ENCODE measurements at places on chromosomes 6 and 20.

DNA sequence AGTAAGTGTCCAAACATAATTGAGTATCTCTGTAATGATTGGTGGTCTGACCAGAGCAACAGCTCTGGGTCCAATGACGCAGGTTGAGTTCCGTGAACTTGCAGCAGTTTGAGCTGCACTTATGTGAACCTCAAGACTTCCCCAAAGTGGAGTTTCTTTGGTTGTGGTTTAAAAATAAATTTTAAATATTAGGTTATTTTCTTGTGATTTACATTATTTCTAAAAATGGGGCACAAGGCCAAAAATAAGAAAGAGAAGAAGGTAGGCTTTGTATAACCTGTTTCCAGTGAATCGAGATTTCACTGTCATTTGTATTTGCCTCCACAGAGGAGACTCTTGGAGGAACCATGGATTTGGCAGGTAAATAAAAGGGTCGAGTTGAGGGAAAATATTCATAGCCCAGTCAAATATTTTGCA, 166.4 kb upstream of the ZNF217 start:
- DNase-seq: no peak

GRCh38 chr6:89985751-89986493, 91.7 kb downstream of the GJA10 start:
- no peak for DNase-seq

DNA sequence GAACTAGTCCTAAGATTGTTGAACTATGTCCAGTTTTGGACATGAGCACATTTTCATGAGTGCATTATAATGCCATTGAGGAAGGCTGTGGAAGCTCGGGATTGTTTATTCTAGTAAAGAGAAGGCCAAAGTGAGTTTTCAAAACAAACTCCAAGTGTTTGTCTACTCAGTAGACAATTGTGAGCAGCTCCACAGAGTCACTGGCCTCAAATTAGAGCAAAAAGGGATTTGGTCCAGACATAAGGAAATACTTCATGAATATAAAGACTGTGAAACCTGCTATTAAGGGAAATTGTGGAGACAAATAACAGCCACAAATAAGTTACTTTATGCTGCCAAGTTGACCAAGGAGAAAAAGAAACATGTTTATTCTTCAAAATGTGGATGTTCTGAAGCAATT, 42.6 kb upstream of the PREP start:
- no peak for DNase-seq

- no peak for DNase-seq
Observed at GRCh38 chr6:161076181-161076677, 84.7 kb downstream of the MAP3K4 start.

- no peak for DNase-seq
Observed at GRCh38 chr6:45148711-45149341, 179.3 kb upstream of the RUNX2 start.

GRCh38 chr20:52536841-52537400, 345.3 kb upstream of the ZFP64 start:
- no peak for DNase-seq

DNA sequence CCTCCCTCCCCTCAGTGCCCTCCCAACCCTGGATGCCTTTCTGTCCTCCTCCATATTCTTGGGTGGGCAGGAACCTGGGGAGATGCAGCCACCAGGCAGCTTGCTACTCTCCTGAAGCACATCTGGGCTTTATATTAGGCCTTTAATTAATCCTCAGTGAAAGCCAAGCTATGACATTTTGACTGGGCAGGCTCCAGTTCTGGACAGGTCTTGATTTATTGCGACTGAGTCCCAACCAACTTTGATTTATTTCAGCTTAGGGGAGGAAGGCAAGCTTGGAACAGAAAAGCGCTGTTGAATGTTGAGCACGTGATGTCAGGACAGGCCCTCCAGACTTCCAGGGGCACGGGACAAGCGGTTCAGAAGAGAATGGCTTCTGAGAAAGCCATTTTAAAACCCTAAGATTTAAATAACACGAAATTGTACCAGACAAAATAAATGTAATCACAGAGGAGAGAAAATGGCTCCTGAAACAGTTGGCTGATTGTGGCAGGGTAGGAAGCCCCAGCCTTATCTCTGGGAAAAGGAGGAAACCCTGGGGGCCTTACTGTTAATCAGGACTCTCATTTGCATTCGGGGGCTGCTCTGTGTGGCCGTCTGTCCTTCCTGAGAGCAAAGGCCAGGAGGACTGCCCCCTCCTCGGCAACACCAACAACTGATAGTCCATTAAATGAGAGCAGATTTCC, 294.2 kb downstream of the FOXC1 start:
- no peak for DNase-seq

DNA sequence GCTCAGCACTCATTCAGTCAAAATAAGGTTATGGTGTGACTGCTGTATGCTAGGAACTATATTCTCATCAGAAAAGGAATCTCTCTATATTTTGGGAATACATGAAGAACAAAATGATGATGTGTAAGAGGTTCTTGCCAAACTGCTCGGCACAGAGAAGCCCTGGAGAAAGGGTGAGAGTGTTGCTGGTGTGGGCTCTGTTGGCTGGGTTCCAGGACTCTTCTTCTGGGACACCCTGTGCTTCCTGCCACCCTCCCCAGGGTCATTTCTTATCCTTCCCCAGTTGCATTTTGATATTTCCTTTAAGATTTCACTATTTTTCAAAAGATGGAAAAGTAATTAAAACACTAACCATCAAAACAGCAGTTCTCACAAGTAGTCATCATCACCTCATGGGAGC, 28.8 kb downstream of the CST1 start:
- DNase-seq: no peak

DNA sequence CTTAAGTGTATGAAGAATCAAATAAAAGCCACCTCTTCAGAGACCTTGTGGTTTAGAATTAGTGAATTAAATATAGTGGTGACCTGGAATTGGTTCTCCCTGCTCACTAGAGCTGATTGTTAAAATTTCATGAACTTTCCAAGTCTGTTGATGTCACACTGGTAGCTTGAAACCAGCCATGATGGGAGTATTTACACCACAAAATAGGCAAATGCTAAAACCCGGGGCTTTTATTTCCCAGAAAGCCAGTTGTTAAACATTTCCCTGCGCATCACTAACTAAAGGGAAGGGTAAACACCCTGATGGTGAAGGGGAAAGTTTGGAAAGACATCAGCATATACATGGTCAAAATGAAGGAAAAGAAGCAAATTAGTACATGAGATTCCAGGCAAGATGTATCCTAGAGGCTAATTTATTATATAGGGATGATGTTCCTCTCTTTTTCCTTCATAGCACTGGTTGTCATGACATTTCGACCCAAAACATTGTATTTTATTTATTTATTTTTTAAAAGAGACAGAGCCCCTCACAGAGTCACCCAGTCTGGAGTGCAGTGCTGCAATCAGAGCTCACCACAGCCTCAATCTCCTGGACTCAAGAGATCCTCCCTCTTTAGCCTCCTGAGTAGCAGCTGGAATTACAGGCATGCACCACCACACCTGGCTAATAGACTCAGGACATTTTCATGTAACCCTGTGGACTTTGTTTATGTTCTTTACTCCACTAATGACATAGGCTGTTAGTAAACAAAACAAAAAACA, 123.2 kb downstream of the RIN2 start:
- no peak for DNase-seq

DNA sequence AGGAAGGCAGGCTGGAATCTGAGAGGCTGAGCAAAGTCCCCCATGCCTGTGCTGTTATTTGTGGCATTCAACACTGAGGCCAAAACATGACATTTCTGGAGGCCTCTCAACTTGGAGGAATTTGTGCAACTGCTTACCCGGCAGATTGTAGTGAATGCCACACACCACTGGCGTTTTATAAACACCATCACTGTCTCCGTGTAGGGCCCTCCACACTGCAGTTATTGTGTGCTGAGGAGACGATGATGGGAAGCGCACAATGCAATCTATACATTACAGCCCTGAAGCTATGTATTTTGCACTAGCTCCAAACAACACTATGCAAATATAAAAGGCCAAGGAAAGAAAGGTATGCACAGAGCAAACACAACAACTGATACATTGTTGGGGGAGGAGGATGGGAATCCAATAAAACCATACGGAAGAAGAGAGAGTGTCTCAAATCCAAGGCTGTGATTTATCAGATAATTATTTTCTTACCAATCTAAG, 106.5 kb downstream of the SMLR1 start:
- no peak for DNase-seq

DNA sequence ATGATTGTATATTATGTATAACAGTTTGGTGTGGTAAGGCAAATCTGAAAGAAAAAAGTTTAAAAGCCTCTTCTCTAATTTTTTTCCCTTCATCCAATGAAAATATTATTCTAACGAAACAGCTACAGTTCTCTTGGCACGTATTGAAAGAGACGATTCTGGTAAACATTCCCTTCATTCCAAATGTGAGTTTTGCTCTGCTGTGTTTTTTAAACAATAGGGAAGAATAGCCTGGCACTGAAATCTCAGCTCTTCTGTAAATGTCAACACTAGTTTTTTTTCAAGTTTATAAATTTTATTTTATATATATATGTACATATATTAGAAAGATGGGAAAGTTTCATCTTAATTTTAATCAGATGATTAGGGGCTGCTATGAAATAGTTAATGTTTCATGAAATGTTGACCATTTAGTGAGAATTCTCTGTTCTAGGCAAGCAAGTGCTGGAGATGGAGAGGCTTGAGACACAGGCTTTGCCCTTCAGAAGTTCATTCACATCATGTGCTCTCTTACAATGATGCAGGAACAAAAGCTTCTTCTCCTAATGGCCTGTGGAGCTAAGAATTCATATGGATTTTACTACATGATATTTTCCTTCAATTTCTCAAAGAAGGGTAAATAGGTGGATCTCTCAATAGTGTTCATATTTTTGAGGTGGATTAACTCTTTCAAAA, 4.1 kb downstream of the PAQR8 start:
- no peak for DNase-seq

GRCh38 chr6:90100059-90100665, 196.5 kb downstream of the BACH2 start:
- no peak for DNase-seq

- DNase-seq: peak; percentile 82
Observed at GRCh38 chr6:38639498-38640215, at the start of gene BTBD9. Gene BTBD9 (minus strand): TSS chr6:38639929.

DNA sequence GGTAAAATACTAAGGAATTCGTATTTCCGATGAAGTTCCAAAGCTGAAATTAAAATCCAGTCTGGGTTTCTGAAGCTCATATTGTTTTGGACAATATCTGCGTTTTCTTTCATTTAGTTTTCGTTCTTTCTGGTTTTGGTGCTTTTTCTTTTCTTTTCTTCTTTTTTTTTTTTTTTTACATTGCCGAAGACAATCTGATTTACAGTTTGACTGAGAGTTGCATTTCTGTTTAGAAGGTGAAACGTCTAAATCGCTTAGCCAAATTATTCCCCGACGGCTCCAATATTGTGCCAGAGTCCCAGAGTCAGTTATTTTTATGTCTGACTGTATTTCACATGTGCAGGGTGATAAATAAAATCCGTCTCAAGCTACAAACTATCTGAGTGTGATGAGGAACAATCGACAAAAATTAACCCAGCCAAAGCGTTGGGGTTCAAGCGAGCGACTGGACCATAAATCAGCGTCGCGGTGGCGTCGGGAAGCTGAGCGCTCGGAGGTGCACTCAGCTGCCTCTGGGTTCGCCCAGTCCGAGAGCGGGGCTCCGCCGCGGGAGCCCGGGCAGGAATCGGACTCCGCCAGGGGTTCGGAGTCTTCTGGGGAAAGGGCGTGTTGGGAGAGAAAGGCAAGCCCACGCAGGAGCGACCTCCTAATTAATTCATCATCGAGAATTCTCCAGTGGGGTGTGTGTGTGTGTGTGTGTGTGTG, 8.2 kb upstream of the TBX18 start:
- no peak for DNase-seq

GRCh38 chr20:7617797-7618196, 322.5 kb downstream of the HAO1 start:
- no peak for DNase-seq

- no peak for DNase-seq
Observed at GRCh38 chr6:109297406-109298110, 84.7 kb downstream of the CD164 start.

GRCh38 chr6:157198425-157199279, 124.7 kb downstream of the TMEM242 start:
- DNase-seq: no peak

DNA sequence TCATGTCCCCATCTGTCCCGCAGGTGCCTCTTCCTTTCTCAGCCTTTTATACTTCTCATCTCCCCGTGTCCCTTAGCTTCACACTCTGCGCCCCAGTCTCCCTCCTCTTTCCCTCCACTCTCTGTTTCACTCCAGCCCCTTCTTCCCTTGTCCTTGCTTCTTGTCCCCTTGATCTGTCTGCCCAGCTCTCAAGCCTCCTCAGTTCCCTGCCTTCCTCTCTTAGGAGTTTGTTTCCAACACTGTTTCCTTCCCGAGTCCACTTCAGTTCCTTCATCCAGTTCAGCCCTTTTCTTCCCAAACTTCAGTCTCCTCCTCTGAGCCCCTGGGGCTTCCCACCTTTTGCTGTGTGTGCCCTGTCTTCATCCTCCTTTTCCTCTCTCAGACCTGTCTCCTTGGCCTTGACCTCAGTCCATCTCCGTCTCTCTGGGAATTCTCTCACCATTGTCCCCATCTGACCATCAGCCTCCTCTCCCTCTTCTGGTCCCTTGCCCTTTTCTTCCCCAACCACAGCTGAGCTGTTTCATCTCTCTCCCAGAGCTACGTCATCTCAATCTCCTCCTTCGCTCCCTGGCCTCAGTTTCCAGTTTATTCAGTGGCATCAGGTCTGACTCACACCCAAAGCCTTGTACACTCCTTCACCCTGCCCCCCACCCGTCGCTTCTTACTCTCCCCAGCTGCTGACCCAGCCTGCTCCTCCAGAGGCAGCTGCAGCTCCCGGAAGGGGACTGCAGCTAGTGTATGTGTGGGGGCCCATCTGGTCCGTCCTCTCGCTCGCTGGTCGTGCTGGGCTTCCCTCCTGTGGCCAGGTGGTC, 2.7 kb upstream of the DDR1 start:
- DNase-seq: no peak

- DNase-seq: no peak
Observed at GRCh38 chr6:64155063-64155462, 519.5 kb downstream of the PHF3 start.

- no peak for DNase-seq
Observed at GRCh38 chr20:53177687-53178086, 205.5 kb downstream of the TSHZ2 start.

- DNase-seq: no peak
Observed at GRCh38 chr20:12358006-12358654, 440.4 kb downstream of the BTBD3 start.

- peak; percentile 32 for DNase-seq
Observed at GRCh38 chr6:4210629-4211419, 75.4 kb upstream of the ECI2 start.

DNA sequence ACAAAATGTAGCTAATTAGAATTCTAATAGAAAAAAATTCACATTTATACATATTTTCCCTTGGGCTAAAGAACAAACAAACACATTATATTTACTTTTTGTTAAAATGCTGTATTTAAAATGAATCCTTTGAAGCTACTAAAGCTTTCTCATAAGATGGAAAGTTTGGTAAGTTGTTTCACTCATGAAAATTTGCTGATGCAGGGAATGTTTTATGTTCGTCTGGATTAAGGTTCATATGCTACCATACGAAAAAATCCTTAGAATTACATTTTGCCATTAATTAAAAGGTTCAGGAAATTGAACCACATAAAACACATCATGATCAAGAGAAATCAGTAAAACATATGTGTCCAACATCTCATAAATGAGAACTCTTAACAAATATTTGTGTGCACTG, 62.2 kb downstream of the SMLR1 start:
- DNase-seq: no peak

GRCh38 chr6:2988094-2988425, 11.6 kb upstream of the NQO2 start:
- no peak for DNase-seq
